HCT116 (cell line): ENCODE measurements at places on chromosomes 2 and 18. TPM values are rescaled to one million over a fixed set of nuclear protein-coding genes. Genes with fewer than 3 reads are reported as not detected.

YES1 gene
- 84.5 TPM for total RNA-seq

KYNU gene
- 0.22 TPM for total RNA-seq

LHCGR gene
- not detected for total RNA-seq

EPB41L5 gene
- 14.7 TPM for total RNA-seq

FOXI3 gene
- not detected for total RNA-seq

COBLL1 gene
- 3.6 TPM for total RNA-seq

FSIP2 gene
- not detected for total RNA-seq

SLC5A7 gene
- total RNA-seq, result not detected

SERPINB12 gene
- not detected for total RNA-seq

NCKAP5 gene
- 0.30 TPM for total RNA-seq

TYW5 gene
- 7.7 TPM for total RNA-seq

PMS1 gene
- total RNA-seq, result 53.2 TPM

PDE11A gene
- 0.61 TPM for total RNA-seq

KANSL1L gene
- 6.7 TPM for total RNA-seq

SLC4A5 gene
- 0.91 TPM for total RNA-seq

CEP192 gene
- 24.3 TPM for total RNA-seq

FAM228A gene
- total RNA-seq, result not detected

CRYBA2 gene
- total RNA-seq, result not detected

IL1F10 gene
- total RNA-seq, result not detected

MSH6 gene
- 71.2 TPM for total RNA-seq

GREB1 gene
- total RNA-seq, result 6.2 TPM

TMEM87B gene
- total RNA-seq, result 14.8 TPM

RNF125 gene
- 7.4 TPM for total RNA-seq

SCN7A gene
- 0.07 TPM for total RNA-seq
